ENCODE measurements at places on chromosomes 5 and 9.

GRCh38 chr9:124723352-124723751, 47.8 kb downstream of the NR6A1 start:
- DNase-seq: no peak

- DNase-seq: no peak
Observed at GRCh38 chr9:112861638-112862555, 28.8 kb downstream of the SLC46A2 start.

GRCh38 chr5:71978216-71978615, 129.1 kb upstream of the MAP1B start:
- no peak for DNase-seq

DNA sequence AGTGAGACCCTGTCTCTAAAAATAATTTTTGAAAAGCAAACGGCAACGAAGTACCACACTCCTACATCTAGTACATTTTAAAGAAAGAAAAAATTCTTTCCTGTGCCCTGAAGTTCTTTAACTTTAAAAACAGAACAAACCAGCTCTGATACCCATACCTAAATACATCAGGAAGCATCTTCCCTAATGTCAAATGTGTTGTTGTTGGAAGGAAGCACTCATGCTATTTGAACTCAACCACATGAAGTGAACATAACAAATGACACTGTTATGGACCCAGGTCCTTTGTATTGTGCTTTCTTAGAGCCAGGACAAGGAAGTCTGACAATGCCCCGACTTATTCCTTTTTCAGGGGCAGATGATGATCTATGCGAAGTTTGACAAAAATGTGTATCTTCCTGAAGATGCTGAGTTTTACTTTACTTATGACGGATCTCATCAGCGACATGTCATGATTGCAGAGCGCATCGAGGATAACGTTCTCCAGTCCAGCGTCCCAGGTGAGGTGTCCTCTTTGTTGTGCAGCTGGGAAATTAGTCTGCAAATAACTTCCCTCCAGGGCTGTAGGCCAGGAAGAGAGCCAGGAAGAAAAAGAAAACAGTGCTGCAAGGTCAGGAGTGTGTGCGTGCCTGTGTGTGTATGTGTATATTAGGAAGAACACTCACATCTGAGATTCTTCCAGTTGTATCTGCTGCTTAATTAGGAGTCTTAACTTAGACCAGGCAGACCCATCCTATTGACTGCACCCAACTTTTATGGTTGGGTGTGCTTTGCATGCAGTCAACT, 123.7 kb downstream of the ARHGEF28 start:
- no peak for DNase-seq

DNA sequence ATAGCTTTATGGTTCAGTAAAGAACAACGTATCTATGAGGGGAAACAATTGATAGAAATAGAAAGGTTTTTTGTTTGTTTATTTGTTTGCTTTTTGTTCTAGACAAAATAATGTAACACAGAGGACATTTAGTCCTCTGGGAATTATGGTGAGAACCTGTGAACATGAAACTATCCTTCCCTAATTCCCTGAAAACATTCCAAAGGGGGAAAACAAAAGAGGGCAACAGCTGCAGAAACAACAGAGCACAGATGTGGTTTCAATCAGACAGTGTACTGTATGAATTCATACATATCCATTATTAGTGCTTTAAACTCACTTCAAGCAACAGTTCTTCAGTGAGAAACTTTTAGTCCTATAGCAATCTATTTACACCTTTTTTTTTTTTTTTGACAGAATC, 1489.8 kb upstream of the C9orf72 start:
- DNase-seq: no peak

DNA sequence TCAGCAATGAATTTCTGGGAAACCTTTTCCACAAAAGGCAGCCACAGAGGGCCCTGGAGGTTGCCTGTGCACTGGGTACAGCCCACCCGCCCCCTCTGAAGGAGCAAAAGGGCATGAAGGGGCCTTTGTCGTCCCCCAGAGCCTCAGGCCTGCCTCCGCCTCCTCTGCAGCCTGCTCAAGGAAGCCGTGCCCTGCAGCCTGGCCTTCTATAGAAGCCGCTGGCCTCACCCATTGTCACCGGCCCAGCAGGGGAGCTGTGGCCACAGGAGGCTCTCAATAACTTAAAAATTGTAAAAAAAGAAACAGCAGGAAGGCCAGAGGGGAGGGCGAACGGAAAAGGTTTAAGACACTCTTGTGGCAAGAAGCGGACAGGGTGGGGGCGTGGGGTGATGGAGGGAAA, 213.3 kb downstream of the IRX2 start:
- no peak for DNase-seq

- no peak for DNase-seq
Observed at GRCh38 chr5:118326481-118327045, 661.8 kb downstream of the DTWD2 start.

- no peak for DNase-seq
Observed at GRCh38 chr5:82406205-82406773, 128.1 kb upstream of the RPS23 start.

GRCh38 chr5:83964271-83964670, 243.6 kb upstream of the HAPLN1 start:
- DNase-seq: no peak

DNA sequence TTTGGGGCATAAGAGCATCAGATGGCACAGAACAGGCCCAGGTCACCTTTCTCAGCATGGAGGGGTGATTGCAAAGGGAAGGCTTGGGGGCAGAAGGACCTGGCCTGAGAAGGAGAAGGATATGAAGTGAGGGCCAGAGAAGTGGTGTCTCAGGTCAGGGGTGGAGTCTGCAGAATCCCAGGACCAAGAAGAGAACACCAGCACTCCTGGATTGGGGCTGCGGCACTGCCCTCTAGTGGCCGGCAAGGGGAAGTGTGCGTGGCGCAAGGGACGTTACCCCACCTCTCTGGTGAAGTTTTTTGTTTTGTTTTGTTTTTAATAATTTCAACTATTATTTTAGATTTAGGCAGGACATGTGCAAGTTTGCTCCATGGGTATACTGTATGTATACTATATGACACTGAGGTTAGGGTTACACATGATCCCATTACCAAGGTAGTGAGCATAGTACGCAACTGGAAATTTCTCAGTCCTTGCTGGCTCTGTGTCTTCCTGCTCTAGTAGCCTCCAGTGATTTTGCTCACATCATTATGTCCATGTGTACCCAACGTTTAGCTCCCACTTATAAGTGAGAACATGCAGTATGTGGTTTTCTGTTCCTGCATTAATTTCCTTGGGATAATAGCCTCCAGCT, 1548.6 kb downstream of the EFNA5 start:
- no peak for DNase-seq

DNA sequence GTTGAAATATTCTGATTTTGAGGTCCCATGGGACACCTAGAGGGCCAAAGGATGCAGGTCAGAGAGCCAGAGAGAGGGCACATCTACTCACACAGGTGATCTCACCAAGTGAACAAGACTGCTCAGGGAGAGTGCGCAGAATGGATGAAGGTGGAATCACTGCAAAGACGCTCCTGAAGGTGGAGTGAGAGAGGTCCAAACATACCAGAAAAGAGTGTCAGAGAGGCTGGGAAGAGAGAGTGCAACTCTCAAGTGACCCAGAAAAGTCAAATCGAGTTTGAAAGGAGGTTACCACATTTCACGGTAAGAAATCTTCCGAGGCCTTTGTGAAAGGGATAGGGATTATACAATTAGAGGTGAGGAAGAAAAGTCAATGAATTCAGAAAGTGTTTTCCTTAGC, 173.4 kb downstream of the EPB41L4A start:
- no peak for DNase-seq

GRCh38 chr5:83785176-83785668, 64.6 kb upstream of the HAPLN1 start:
- DNase-seq: no peak

DNA sequence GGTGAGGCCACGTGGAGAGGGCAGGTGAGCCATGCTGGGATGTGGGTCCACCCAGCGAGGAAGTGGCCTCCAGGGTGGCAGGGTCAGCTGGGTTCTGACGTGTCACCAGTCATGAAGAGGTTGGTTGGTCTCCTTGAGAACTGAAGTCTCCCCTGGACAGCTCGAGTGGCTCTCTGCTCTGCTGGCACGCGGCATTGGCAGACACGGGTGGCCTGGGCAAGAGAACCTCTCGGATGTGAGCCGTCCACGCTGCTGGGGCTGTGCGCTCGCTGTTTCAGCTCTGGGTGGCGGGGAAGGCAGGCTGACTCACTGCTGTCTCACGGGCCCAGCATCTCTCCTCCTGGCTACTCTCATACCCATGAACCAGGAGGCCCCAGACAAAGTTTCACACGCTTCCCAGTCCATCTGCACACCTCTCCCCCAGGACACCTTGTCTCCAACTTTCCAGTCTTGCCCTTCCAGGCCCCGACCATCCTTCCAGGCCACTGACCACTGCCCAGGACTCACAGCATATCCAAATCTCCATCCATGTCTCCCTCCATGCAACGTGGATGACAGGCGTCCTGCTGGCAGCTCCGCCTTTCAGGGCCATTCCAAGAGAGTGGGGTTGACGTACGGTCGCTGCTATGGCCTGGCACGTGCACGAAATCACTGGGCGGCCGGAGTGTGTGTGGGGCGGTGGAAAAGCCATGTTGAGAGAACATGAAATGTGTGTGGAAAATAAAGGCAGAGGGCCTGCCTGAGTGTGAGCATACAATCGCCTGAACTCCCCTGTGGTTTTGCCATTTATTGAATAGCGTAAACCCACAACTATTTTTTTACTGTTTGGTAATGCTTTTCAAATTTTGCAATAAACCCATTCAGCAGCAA, 145.0 kb upstream of the COL5A1 start:
- no peak for DNase-seq

GRCh38 chr5:176379881-176380280, 8.5 kb downstream of the NOP16 start:
- no peak for DNase-seq

DNA sequence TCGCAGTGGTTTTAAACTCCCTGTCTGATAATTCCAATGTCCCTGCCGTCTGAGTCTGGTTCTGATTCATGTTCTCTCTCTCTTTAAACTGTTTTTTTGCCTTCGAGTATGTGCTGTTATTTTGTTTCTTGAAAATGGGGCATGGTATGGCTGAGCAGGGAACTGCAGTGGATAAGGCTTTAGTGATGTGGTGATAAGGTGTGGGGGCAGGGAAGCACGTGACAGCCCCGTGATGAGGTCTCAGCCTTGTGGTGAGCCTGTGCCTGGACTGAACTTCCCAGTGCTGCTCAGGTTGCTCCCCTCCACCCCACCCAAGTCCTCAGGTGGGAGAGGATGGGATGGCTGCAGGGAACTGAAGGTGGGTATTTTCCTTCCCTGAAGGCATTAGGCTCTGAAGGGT, 5.5 kb upstream of the ZNF354B start:
- no peak for DNase-seq

GRCh38 chr9:16571127-16571802, 299.2 kb downstream of the BNC2 start:
- no peak for DNase-seq

DNA sequence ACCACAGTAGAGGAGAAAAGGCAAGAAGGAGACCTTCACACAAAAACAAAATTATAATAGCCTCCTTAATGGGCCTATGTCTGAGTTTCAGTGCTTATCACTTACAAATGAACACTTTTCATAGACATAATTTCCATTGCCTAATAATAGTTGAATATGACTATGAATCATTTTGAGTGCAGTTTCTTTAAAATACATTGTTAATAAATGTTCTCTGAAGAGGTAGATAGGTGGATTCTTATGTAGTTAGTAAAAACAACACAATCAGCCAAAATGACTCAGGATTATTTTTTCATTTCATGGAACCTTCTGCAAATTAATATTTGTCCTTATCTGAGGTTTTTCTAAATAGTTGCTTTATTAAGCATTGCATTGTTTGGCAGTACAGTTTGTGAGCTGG, 45.6 kb downstream of the DAPK1 start:
- no peak for DNase-seq

GRCh38 chr9:133374612-133375115, 1.2 kb downstream of the SURF4 start:
- no peak for DNase-seq

DNA sequence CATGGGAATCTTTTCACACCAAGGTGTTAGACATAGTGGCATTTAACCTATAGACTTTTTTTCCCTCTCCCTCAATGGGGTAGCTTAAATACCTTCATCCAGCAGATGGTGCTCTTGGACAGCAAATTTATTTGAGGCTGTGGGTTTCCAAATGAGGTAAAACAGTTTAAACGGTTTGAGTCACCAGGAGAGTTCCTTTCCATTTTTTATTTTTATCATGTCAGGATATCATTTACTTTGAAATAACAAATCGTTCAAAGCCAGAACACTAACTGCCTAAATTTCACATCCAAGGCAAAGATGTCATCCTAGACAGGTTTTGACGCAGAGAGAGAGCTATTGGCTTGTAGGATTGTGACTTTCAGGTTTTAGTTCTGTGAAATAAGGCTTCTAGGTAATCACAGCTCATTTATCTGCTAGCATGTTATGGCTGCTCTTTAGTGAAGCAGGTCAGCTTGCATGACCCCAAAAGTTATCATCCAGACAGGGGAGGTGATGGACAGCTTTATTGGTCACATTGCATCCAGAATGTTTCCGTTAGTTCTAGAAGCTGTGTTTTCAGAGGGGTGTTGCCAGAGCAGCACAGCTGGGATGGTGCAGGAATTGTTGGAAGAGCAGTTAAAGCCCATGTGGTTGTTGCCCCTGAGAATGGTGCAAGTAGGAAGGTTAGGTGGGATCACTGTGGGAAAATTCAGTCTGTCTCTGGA, 69.8 kb downstream of the KDM4C start:
- DNase-seq: no peak

DNA sequence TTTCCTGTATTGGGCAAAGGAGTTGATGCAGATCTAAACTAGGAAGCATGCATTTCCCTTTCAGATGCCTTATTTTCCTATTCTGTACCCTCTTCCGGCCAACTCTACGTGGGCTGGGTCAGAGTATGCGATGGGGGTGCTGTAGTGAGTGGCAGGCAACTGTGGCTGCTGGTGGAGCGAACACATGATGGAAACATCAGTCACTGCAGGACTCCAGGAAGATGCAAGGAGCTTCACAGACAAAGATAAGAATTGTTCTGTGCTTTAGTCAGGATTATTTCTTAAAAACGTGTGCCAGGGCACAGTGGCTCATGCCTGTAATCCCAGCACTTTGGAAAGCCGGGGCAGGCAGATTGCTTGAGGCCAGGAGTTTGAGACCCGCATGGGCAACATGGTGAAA, 75.1 kb downstream of the PSAT1 start:
- no peak for DNase-seq

DNA sequence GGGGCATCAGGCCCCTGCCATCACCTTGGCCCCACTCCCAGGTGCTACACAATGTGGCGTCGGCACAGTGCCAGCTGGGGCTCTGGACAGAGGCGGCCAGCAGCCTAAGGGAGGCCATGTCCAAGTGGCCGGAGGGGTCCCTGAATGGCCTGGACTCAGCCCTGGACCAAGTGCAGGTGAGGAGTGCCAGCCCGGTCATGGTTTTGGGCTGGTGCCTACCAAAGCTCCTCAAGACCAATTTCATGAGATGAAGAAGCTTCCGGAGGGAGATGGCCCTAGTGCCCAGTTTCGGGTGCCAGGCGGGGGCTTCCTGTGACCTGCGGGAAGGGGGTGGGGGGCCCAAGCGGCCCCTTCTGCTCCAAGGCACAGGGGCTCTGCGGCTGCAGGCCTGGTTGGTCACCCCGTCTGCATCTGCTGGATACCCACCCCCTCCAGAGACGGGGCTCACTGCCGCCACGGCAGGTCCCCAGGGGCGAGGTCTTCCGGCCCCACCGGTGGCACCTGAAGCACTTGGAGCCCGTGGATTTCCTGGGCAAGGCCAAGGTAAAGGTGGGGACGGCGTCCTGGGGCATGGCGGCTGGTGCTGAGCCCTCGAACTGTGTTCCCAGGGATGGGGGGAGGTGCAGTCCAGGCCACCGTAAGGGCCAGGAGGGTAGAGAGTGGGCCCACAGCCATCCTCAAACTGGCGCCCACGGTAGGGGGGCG, 5.8 kb downstream of the NOXA1 start:
- DNase-seq: no peak

Data from T-cell (primary cell).